T-helper 9 cell (primary cell): ENCODE measurements at places on chromosomes 13 and 19.

GRCh38 chr13:96904232-96904631 is 90.0 kb downstream of the OXGR1 start:
- no peak for DNase-seq

DNA sequence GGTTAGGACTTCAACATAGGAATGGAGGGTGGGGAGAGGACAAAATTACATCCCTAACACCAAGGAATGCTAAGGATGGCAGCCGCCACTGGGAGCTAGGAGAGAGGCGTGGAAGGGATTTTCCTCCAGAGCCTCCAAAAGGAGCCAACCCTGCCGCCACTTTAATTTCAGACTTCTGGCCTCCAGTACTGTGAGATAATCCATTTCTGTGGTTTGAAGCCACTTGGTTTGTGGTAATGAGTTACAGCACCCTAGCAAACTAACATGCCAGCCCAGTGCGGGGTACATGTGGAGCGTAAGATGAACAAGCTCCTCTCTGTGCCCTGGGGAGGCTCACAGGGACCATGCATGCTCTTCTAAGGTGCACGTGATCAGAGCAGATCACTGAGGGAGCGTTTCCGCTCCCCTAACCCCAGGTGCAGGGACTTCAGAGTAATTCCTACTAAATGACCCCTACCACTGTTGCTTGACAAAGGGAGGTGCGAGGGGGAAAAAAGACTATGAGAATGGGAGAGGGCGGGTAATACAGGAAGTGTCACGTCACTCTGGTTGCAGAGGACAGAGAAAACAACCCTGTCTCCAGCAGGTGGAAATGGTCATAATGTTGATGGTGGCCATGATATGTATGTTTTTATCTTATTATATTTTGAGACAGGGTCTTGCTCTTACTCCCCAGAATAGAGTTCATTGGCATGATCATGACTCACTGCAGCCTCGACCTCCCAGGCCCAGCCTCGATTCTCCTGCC is 12.0 kb downstream of the FPR1 start:
- DNase-seq, result no peak

DNA sequence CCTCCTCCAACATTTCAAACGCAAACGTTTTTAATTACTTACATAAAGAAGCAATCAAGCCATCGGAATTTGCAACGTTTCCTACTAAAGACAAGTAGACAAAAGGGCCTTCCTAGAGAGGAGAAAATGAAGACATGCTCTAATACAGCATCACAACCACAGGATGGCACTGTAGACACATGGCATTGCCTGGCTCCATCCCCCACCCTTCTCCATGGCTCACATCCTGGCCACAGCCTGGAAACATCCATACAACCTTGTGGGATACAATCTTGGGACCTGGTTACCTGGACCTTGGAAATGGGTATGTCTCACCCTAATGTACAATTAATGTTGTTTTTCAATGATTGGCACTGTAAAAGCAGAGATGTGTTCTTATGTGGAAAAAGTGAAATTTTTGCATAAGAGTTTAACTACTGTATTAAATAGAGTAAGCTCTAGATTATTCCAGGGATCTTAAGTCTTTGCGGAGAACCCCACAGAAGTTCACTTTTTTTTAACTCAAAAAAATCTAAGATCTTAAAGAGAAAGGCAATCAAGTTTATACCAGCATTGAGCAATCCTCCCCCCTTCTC is 21.5 kb downstream of the EBPL start:
- DNase-seq, result no peak

DNA sequence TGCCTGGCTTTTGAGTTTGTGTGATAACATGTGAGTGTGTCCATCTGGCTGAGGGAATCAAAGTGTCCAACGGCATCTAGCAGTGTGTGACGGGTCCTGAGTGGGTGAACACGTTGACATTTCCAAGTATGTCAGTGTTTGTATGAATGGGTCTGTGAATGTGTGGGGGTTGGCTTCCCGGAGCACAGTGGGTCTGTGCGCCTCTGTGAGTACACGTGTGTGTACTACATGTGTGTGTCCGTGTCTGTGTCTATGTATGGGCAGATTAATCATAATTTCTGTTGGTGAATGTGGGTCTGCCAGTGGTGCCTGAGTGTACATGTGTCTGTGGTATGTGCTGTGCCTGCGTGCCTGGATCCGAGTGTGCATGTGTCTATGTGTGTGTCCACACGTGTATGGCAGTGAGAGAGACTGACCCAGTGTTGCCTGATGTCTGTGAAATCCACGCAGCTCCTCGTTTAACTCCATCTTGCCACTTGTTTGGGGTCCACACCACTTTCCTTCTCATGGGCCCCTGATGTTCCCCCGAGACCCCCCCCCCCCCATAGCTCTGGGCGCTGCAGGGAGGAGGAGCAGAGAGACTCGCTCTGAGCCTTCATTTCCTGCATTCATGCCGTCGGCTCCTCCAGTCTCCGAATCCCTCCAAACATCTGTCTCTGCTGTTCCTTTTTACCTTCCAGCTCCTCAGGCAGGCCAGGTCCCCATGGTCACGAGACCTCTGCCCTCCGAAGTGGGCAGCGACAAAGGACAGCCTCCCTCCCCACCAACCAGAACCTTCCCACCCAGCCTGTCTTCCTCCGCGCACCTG is 5.3 kb downstream of the CCDC8 start:
- DNase-seq, result no peak

DNA sequence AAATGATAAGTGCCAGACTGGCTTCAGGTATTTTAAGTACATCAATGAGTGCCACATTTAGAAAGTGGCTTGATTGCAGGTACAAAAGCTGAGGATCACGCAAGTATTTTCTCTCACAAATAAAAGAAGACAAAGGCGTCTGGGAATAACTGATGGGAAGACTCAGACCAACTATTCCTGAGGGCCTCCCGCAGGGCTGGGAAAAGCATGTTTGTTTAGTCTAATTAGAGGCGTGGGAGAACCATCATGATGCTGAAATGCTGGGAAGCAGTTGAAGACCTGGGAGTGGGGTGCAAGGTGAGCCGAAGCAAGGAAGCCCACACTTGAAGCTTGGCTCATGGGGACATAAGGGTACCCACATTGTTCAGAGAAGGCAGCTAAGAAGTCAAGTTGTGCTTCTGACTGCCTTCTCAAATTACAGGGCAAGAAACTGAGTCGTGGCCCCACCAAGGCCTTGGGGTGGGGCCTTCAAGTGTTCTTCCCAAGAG is 536.0 kb downstream of the MYO16 start:
- DNase-seq, result no peak

DNA sequence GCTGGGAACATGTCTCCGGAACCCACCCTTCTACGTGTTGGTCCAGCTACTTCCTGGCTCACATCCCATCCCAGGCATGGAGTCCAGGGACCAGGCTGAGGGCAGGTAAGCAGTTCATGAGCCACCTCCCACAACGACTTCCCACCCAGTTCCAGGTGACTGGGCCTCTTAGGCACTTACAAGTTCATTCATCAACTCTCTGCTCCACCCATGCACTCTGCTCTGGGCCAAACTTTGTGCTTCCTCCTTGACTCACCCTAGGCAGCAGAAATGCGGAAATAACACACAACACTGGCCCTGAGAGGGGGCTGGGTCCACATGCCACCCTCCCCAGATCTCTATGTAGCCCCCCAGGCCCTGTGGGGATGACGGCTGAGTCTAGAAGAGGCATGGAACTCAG is 20.5 kb downstream of the IQCN start:
- no peak for DNase-seq
